ENCODE measurements at places on chromosomes 13 and 19. TPM values are rescaled to one million over a fixed set of nuclear protein-coding genes. Genes with fewer than 3 reads are reported as not detected.

Gene ZNF540
- 0.36 TPM for total RNA-seq

Gene CLEC17A
- 0.09 TPM for total RNA-seq

Gene IGLON5
- total RNA-seq: not detected

Gene SOX1
- total RNA-seq: not detected

Gene KCNRG
- total RNA-seq: 1.4 TPM

Gene IRS2
- total RNA-seq: 15.2 TPM

Gene C19orf47
- total RNA-seq: 9.1 TPM

Gene SLC1A6
- total RNA-seq: not detected

Gene MAP4K1
- total RNA-seq: 0.57 TPM
